ENCODE measurements at places on chromosomes 2 and 18.

- DNase-seq, result no peak
Measured at GRCh38 chr2:86392873-86393518, 48.2 kb upstream of the KDM3A start.

GRCh38 chr2:78245394-78246135 lies 723.4 kb upstream of the LRRTM4 start:
- DNase-seq, result no peak

DNA sequence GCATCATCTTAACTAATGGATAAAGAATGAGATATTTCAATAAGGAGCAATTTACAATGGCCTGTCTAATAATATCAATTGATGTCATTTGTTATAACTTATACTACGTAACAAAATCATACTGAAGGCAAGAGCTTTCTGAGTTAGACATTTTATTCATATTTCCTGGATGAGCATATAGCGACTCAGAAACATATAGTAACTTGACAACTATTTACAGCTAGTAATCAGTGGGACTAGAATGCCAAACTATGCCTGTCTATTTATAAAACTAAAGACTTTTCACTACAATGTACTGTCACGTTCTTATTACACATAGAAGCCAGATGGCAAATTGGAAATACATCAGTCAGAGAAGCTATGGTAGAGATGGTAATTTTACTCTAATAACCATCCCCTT lies 766.2 kb upstream of the TMEFF2 start:
- no peak for DNase-seq

DNA sequence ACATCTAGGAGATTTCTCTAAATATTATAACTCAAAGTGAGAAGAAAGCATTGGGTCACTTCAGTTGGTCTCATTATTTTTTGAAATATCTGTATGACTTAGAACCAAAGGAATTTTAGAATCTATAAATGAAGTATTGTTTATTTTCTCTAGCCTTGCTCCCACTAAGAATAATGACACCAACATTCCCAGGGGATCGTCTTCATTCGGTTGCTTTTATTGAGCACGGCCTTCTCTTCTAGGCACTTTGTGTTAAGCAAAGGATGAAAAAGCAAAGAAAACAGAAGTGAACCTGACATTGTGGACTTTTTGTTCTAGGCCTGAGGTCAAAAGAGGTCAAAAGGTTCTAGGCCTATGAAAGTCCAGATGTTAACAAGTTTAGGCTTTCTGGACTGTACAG lies 231.9 kb downstream of the GALR1 start:
- no peak for DNase-seq

DNA sequence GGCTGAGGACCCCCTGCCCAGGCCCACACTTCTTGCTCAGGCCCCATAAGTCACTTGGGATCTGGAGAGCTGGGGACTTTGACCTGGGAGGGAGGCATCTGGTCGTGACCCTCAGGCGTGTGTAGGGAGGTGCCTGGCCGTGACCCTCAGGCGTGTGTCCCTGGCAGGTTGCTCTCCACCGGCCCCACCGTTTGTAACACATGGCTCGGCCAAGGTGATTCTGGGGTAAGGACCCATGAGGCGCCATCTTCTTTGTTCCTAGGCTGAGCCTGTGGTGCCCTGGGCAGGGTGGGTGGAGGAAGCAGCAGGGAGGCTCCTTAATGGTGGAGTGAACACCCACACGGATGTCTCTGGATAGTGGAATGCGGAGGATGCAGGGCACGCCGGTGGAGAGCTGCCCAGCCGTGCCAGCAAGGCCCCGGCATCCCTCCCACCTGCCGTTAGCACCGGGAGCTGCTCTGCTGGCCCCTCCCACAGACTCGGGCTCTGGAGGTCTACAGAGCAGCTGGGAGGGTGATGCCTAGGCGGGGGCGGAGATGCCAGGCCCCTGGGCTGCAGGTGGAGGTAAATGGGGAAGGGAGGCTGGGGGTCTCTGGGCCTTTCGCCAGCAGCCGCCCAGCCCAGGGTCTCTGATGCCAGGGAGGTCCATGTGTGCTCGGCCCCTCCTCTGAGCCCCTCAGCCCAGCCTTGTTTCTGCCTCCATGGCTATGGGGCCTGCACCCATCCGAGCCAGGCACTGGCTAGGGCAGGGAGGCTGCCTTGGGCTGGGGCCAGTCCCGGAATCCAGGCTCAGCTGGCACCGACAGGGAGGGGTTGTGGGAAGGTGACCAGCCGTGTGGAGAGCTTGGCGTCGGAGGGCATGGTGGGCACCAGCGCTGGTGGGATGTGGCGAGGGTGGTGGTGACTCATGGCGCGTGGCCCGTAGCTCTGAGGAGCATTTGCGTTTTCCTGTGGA lies 1.1 kb upstream of the GAL3ST2 start:
- DNase-seq, result no peak

GRCh38 chr2:9050122-9050809 lies 46.8 kb upstream of the MBOAT2 start:
- DNase-seq, result no peak

GRCh38 chr18:69948919-69949537 lies 1.4 kb upstream of the CD226 start:
- DNase-seq, result no peak

GRCh38 chr2:65265671-65266045 lies 38.0 kb downstream of the ACTR2 start:
- no peak for DNase-seq

DNA sequence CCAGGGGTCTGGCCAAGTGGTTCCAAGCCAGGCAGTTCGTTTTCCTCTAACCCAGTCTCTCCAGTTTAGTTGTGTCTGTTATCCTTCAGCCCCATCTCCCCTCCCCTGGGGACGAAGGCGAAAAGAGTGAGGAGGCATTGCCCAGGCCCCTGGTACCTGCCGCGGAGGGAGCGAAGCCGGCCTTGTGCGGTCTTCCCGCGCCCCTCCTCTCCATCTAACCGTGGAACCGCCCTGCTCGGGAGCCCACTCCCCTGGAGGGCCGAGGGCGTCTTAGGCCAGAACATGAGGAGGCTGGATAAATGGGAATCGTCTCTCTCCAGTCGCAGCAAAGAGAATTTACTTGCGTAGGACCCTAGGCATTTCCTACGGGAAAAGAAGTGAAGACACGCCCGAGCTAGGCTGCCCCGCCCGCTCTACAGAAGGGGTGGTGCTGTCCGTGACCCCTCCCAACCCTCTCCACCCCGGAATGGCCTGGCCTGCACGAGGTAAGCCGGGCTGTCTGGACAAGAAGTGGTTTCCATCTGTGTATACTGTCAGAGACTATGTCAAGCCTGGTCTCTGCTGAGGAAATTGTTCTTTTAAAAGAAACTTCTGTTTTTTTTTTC lies 156.2 kb downstream of the MIB1 start:
- DNase-seq, result no peak

DNA sequence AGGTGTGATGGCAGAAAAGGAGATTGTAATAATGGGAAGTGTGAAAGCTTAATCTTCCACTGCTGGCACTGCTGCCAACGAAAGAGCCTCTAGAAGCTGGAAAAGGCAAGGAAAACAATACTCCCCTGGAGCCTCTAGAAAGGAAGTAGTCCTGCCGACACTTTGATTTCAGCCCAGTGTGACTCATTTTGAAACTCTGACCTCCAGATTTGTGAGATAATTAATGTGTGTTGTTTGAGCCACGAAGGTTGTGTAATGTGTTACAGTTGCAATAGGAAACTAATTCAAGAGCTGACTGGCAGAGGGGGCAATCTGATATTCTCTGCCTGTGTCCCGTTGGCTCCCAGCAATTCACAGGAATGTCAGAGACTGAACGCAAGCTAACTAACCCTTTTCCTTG lies 219.2 kb upstream of the UBE2E3 start:
- no peak for DNase-seq

DNA sequence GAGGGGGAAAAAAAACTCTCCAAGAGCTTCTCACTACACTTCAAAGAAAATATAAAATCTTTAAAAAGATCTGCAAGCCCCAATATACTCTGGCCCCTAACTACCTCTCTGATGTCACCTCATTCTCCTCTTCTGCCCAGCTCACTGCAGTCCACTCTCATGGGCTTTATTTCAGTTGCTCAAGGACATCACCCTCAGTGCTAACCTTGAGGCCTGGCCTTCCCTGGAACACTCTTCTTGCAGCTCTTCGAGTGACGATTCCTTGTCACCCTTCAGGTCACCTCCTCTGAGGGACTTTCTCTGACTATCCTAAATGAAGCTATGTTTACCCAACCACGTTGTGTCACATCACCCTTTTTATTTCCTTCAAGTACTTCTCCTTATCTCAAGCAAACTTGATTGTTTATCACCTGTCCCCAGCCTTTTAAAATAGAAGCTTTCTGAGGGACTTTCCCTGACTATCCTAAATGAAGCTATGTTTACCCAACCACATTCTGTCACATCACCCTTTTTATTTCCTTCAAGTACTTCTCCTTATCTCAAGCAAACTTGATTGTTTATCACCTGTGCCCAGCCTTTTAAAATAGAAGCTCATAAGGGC lies 10.4 kb downstream of the RTTN start:
- no peak for DNase-seq

DNA sequence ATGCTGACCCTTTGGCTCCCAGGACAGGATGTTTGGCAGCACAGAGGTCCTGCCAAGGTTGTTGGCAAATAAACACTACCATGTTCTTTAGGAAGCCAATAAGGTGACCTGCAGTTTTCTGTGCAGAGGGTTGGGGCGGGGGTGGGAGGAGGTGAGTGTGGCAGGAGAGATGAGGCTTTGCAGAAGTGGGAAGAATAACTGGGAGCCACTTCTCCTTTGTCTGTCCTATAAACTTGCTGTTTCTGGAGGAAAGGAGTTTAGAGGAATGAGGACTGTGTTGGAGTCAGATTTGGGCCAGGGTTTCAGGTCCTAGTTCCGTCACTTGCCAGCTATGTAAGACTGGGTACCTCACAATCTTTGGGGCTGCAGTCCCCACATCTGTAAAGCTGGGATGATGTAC lies 187.6 kb upstream of the SPRED2 start:
- DNase-seq, result no peak

DNA sequence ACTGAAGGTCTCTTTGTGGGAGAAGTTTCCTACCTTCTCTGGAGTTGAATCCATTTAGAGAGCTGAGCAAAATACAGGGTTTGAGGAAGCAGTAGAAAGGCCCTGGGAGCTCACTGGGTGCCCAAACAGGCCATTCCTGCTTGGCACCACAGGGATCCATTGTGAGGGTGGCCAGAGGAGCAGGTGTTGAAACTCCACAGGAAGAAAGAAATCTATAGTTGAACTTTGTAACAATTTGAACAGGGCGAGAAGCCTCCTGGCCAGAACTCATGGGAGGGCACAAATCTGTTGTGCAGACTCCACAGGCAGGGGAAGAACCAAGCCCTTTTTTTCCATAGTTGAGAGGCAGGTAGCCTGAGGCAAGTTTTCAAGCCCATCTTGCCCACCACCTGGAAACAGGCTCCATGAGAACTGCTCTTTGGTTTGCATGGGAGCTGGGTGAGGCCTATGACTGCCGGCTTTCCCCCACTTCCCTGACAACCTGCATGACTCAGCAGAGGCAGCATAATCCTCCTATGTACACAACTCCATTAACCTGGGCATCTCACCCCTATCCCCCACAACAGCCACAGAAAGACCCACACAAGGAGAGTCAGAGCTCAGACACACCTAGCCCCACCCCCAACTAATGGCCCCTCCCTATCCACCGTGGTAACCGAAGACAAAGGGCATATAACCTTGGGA lies 1053.0 kb downstream of the TSN start:
- no peak for DNase-seq

GRCh38 chr18:10245846-10246175 lies 208.6 kb upstream of the APCDD1 start:
- DNase-seq, result no peak

DNA sequence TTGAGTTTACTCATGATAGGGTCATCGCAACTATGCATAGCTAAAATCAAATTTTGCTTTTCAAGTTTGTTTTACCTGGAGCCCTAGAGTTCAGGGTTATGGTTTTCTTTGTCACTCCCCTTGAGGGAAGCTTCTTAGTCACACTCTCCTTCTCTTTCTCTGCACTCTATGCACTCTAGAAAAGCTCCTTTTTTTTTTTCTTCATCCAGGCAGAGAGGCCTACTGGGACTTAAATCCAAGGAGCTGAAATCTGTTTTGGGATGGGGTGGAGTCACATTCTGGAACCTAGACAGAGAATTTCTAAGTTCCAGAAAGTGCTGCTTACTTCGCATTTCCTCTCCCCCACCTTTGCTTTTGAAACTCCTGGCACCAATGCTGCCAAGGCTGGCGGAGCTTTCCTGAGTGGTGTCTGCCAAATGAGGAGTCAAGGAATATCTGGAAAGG lies 19.1 kb upstream of the IL18R1 start:
- no peak for DNase-seq

DNA sequence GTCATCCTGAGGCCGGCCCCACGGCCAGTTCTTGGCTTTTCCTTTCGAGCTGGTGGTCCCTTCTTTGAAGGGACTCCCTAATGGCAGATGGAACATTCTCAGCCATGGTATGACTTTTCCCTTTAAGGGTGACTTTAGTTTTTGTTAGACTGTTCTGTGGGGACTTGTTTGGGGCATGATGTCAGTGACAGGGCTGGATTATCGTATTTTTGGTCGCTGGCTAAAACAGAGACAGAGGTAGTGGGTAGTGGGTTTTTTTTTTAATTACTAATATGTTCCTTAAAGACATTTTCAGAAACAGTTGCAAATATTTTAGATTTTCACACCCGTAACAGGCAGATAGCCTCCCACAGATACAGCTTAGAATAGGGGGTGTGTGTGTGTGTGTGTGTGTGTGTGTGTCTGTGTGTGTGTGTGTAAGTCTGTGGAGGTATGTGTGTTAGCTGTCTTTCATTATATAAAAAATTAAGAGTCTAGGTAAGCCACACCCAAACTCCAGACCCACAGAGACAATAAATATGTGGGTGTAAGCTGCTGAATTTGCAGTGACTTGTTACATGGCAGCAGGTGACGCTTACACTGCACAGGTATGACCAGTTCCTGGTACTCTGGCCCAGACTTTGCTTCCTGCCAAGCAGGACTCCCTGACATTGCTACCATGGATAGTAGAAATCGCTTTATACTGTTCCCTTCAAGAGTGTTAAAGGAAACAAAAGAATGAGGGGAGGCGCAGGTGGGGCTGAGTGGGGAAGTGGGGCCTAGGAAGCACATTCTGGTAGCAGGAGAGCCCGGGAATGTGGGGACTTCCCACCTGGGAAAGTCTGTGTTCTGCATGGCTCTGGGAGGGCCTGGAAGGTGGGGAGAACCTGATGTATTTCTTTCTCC lies 20.9 kb downstream of the NCK2 start:
- DNase-seq, result no peak

DNA sequence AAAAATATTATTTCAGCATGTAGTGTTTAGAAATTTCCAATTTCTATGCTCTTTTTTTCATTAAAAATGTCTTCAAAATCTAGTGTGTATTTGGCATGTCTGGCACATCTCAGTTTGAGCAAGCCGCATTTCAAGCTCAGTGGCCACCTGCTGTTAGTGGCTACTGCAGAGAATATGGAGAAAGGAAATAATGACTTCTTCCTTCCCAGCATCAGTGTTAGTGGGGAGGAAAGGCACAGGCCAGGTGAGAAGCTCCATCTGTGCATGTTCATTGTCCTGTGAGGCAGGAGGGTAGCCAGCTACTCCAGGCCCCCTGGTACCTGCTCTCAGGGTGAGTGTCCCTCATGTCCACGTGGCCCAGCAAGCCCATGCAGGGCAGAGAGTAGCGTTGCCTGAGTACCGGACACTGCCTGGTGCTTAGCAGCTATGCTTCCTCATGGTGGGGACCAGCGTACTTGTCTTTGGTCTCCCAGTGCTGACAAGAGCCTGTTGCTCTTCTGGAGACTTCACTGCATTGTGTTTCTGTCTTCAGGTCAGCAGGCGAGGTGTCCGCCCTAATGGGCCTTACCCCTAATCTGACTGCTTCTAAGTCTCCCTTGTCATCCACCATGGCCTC lies 67.4 kb upstream of the CHMP1B start:
- no peak for DNase-seq

- no peak for DNase-seq
Measured at GRCh38 chr18:40670668-40671375, 1284.2 kb upstream of the PIK3C3 start.

GRCh38 chr2:206974551-206974950 lies 35.2 kb downstream of the CPO start:
- DNase-seq, result no peak

Data from activated T-helper 1 cell treated with anti-CD3 and anti-CD28 coated beads, Interleukin-2, amount 50 U/mL, for 16 hours (primary cell).